ENCODE measurements at places on chromosomes 12 and 14.

DNA sequence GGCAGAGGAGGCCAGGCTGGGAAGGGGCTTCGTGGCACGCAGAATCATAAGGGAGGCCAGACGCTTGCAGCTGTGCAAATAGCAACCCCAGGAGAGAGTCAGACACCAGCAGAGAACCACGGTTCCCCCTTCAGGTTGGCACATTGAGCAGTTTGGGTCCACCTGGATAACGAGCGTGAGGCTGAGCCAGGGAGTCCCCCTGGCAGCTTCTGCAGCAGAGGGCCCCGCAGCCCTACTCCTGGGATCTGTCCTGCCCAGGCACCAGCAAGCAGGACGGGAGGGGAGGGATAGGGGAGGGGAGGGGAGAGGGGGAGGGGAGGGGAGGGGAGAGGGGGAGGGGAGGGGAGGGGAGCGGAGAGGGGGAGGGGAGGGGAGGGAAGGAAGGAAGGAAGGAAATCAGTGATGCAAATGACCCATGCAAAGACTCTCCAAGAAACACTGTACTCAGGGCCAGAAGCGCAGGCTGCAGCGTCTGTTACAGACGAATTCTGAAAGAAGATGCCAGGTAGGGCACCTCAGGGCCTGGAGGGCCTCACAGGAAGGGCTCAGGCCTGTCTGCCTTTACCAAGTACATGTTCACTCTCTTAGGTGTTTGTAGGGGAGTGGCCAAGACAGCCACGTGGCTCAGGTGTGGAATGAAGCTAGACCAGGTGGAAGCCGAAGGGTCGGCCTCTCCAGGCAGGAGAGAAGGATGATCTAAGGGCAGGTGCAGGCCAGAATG is 32.3 kb upstream of the MMP17 start:
- DNase-seq = no peak

DNA sequence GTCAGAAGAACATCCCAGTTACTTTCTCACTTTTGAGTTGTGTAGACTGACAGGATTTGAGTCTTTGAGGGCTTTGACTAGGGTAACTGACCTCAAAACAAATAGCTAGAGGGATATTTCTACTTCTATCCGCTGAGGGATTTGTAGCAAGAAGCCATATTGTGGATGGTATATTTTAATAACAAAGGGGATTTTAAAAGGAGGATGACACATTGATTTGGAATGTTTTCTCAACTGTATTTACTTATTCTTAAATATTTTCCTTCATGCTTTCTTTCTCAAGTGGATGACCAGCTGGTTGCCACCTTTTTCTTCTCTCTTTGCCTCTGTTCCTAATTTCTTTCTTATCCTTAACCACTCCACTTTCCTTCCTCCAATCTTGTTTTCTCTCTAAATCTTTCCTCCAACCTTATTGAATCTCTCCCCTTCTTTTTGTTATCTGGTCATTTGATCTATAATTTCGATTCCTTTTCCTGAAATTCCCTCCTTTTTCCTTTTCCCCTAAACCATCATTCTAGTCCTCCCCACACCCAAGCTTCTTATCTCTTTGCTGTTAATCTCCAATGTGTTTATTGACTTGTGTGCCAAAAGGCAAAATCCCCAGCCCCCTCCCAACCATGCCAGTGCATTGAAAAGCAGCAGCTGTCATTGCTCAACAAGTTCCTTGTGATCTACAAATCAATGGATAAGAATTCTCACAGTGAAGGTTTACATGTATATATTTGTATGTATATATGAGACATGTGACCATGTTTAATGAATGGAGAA is 411.6 kb downstream of the RAD51B start:
- DNase-seq = peak; percentile 80

- DNase-seq = no peak
These were observed 22.2 kb downstream of the ST8SIA1 start for GRCh38 chr12:22312336-22312735.

DNA sequence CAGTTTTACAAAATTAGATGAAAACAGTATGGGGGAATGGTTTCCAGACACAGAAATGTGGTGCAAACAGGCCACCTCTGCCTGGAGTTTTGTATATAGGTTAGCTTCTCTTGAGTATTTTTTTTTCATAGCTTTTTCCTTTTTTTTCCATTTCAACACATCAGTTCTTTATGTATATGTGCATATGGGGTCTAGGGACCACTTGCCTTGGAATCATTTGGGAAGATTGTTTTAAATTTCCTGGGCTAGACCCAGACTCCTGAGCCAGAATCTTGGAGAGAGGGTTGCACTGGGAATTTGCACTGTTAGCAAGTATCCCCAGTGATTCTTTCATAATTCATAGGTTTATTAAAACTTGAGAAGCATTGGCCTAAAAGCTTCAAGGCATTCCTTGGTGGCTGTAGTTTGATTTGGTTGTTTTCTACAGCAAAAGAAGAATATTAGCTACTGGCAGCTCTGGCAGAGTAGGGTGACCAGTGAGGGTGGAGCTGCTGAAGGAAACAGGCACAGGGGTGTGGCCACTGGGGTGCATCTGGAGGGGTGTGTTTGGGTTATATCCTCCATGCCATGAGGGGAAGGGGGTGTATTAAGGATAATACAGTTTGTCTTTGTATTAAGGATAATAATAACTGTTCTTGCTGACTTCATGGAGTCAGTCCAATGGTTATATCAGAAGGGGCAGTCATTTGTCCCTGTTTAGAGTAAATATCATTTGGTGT is 22.8 kb downstream of the PPP1R36 start:
- no peak for DNase-seq

DNA sequence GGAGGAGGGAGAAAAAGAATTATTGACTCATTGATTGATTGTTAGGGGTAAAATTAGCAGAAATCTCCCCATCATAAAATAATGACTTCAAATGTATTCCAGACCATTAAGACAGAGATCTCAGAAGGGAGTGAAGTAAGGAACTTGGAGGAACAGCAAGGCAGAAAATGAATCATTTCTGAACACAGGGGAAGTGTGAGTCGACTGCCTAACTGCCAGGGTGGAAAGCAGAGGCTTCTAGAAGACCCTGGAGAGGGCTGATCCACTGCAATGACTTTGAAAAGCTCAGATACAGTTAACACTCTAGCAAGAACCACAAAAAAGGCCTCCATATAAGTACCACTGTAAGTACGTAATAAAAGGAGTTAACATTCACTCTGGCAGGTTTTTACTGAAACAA is 9.7 kb downstream of the GLTP start:
- DNase-seq = no peak

DNA sequence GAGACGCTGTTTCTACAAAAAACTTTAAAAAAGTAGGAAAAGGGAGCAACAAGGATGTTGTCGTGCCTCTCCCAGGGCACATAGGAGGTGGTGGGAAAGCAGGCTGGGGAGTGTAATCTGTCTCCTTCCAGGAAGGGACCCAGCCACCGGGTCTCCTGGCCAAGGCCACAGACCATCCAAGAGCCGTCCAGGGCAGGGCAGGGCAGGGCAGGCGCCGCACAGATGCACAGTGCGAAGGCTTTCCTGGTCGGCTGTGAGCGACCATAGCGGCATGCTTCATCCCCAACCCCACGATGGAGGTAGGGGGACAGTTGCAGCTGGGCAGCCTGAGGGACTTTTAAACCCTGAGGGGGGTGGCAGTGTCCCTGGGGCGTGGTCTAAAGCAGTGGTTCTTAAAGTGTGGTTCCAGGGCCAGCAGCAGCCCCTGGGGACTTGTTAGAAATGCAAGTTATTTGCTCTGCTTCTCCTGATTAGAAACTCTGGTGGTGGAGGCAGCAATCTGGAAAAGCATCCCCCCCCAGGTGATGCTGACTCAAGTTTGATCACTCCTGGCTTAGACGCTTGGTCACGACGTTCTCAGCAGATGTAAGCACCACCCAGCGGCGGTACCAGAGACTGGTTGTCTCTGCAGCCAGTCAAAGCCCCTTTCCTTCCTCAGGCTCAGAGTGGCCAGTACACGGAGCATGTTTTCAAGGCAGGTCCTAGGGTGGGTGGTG is 197.4 kb upstream of the PRMT8 start:
- DNase-seq = peak; percentile 56

DNA sequence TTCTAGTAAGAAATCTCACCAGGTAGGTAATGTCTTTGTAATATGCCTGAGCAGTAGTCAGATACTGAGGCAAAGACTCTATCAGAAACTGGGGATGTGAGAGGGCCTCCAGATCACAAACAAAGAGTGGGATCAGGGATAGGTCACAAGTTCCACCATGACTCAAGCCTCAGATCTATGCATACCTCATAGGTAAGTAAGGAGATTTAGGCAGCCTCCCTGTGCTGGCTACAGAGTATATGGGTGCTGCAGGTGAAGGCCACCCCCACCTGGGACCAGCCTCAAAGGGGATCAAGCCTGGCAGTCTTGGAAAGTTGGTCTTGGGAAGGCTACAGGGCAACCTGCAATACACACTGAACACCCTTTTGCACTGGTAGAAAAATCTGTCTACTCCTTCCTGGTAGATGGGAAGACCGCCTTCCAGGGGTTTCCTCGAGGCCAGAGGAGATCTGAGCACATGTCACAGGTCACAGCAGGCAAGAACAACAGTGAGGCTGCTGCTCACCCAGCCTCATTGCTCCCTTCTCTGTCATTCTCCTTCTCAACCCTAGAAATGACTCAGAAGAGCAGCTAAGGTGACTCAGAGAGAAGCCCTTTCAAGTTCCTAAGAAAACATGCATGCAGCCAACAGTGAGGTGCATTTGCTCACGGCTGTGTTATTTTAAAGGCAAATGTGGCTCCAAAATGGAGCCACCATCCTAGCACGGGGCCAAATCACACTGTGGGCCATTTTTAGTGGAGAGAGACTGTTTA is 143.4 kb upstream of the CDKN3 start:
- no peak for DNase-seq

DNA sequence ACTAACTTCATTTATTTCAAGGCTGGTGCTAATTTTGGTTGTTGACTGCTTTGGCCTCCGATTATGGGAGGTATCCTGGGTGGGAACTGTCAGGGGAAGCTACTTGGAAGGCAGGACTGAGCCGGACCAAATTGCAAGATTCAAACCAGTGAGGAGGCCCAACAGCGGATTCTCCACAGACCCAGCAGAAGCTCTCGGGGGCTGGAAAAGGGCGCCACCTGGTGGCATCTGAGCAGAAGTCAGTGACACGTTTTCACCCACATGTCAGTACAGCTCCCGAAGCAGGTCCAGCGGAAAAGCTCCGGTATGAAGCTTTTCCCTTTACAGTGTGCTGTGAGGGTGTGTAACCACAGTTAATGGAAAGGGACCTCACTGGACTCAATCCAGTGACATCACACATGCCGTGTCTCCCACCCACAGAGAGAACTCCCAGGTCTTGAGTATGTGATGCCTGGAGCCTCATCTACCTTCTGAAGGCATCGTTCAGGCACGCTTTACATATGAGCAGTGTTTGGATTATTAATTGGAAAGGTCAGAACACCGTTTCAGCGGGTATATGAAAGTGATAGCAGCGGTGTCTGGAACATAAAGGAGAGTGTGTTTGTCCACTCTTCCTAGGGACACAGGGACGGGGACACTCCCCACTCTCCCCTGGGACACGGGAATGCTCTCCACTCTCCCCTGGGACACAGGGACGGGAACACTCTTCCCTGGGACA is 3.6 kb upstream of the P2RX2 start:
- DNase-seq = peak; percentile 92

DNA sequence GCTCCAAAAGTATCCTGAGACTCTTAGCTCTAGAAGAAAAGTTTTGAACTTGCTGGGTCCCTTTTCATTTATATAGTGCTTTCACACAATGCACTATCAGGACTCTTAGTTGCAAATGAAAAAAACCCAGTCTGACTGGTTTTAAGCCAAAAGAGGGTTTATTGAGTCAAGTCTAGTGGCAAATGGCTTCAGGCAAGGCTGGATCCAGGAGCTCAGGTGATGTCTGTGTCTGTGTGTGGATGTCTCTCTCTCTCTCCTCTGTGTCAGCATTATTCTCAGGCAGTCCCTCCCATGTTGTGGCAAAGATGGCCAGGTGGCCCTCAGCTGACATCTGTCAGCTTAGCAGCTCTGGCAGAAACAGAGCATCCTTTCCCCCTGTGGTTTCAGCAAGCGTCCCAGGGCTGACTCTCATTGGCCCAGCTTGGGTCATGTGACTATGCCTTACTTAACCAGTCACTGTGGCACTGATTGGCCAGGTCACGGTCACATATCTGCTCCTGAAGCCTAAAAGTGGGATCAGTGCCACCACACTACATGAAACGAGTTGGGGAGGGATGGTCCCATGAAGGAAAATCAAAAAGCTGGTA is 6.2 kb downstream of the TMEM120B start:
- peak; percentile 89 for DNase-seq

- no peak for DNase-seq
These were observed 13.6 kb downstream of the KCNH3 start for GRCh38 chr12:49552425-49552824.

DNA sequence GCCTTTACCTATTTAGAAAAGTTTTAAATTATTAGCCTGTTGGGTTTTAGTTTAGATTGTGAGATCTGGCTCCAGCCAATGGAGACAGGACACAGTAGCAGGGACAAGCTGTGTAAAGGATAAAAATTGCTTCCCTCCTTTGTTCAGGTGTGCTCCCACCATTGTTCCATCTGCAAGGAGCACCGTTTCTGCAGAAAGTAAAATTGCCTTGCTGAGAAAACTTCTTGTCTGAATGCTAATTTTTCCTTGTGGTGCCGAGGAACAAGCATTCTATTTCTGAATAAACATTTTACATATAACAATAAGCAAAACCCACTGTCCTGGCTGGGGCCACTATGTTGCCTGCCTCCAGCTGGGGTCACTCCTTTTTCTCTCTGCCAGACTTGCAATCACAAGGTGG is 72.7 kb upstream of the ZFP36L1 start:
- no peak for DNase-seq

DNA sequence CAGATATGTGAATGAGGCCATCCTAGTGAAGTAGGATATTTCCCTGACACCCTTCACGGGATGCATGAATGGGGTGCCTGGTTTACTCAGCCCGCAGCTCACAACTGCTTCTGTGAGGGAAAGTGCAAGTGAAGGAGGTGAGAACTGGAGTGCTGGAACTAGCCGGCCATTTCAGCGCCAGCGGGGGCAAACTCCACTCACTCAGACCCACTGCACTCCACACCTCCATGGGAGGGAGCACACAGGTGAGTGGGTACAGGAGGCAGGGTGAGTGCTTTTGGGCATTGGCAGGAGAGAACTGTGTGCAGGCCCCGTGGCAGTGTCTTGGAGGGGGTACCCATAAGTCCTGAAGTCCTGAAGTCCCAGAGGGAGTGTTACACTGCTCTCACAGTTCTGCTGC is 1008.4 kb downstream of the SLC6A15 start:
- DNase-seq = no peak

Measured in NCI-H82 (cell line).